Spinal cord (tissue), 10 donors: ENCODE measurements at places on chromosomes 5 and 9.
A peak's percentile ranks its signal among the peaks of the same experiment; 100 is the strongest.

DNA sequence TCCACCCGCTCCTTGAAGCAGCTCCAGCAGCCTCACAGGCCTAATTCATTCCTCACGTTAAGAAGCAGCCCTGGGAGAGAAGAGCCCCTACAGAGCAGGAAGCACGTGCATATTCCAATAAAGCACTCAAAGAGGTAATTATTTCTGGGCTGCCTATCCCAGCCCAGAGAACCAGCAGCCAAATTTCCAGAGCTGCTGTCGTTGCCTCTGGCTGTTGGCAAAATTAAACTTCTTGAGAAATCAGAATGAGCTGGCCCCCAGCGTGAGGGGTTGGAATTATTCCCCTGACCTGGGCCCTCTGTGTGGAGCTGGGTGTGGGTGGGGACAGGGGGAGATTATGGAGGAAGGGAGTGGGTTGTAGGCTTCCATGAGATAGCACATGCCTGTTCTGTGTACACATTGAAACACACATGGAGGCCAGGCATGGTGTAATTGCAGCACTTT, 86.8 kb upstream of the HSPA9 start:
- DNase-seq, result no peak

DNA sequence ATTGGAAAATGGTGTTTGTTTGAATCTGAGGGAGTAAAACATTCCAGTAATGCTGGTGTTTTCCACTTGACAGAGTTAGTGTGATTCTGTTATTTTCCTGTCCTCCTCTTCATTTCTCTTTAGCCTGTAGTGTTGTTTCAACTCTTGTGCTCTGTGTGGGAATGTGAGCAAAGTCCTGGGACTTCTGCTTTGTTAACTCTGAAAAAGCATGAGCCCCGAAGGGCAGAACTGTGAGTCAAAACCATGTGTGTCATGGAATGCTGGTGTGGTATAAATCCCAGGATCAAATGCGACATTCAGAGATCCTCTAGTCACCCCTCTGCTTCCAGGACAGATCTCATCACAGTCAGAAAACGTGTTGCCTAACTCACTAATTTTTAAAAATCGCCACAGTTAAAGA, 8.9 kb downstream of the F2R start:
- DNase-seq, result no peak

GRCh38 chr5:179217356-179217755, 127.9 kb downstream of the ADAMTS2 start:
- DNase-seq, result no peak

DNA sequence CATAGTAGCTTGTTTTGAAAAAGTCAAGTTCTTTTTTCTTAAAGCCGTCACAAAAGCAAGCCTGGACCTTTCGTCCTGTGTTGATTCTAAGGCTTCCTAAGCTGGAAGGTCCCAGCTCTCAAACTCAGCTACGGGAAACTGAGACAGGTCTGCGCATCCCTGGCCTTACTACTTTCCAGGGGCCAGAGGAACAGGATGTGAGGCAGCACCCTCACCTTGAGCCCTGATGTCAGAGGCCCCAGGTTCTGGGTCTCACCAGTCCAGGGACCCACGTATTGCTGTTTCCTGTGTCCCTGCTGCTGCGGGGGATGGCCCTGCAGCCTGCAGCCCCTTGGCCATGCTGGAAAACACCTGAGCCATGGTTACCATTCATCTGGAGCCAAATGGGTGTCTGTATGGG, 123.9 kb downstream of the COL23A1 start:
- DNase-seq, result no peak

GRCh38 chr5:176334031-176334770, 27.4 kb downstream of the KIAA1191 start:
- no peak for DNase-seq

- DNase-seq, result no peak
These were observed 31.1 kb downstream of the SLC1A3 start for GRCh38 chr5:36637516-36637915.

DNA sequence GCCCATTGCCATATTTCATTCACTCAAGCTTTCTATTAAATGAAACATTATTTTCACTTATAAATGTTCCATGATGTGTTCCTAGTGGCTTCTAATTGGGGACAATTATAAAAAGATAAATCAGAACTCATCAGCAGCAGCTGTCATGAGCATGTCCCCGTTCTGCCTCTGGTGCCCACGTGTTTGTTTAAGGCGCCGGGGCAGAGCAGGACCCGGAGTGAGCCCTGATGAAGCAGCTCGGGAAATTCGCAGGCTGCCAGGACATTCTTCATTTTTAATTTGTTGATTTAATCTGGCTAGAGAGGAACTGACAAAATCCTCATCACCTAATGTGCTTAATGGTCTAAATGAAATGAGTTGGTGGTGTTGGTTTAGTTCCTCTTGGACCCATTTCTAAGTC, 475.0 kb downstream of the CTNND2 start:
- DNase-seq, result no peak

DNA sequence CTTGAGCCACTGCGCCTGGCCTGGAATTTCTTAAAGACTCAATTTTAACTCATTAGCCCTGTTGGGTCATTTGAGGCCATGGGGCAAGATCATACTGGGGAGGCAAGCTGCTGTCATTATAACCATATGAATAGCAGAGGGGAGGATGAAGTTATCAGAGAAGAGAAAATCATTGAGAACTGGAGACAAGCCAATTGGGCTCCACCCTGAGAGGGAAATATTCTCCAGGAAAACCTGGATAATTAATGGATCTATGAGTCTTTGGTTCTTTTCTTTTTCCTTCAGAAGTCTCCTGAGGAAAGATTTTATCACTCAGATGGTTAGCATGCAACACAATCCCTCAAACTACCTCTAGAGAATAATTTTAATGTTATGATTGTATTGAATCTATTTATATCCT, 569.6 kb upstream of the TUSC1 start:
- no peak for DNase-seq

- no peak for DNase-seq
These were observed 4.7 kb downstream of the ERCC6L2 start for GRCh38 chr9:95880021-95880690.

- no peak for DNase-seq
These were observed 160.7 kb downstream of the TMEM38B start for GRCh38 chr9:105854783-105855724.

DNA sequence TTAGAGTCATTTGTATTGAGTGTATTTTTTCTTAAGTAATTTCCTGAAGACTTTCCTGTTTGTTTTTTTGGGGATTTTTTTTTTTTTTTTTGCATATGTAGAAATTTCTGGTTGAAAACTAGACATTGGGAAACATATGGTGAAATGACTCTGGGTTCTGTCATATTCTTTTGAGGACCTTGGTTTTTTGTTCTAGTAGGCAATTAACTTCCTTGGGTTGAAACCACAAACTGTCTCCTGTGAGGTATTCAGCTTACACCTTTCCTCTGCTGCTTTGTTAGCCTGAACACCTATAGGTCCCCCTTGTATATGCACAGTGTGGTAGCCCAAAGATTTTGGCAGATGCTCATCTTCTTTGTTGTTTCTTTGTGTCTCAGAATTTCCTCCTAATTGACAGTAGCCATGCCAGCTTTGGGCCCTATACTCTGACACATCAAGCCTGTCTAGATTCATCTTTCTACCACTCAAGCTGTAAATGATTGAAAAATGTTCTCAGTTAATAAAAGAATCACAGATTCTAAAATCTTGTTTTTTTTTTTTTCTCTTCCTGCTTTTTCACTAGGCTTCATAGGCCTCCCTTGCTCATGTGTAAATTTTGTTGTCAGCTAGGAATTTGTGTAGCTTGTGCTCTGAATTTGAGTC, 140.6 kb downstream of the COMMD10 start:
- no peak for DNase-seq

GRCh38 chr9:94553029-94553938, 1.6 kb upstream of the PCAT7 start:
- no peak for DNase-seq

DNA sequence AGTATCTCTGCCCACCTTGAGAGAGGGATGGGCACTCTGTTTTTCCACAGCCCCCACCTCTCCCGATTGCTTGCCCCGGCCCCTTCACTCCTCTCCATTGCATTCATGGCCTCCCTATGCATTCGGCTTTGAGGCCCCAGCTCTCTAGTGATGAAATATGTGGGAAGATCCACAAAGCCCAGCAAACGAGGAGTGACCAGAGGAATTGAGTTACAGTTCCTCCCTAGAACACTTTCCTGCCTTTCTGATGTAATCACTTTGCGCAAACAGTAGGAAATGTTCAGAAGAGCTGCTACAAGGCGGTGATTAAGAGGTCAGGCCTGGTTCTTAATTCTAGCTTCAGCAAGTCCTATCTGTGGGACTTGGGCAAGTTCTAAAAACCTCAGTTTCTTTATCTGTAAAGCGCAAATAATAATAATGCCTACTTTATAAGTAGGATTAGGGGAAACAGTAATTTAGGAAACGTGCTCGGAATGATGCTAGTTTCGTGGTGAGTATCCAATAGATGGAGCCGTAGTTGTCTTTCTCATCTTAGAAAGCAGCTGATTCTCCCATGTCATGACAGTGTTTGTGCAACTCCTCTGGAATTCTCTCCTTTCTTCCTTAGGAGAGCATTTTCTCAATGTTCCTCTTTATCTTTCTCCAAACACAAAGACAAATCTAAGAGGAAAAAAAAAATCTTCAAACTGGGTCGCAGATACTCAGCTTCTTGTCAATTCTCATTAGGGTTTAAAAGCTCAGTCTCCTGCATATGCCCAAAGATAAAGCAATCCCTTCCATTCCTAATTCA, 99.5 kb upstream of the MSX2 start:
- no peak for DNase-seq

- no peak for DNase-seq
These were observed 91.5 kb upstream of the EGFLAM start for GRCh38 chr5:38166832-38167231.

DNA sequence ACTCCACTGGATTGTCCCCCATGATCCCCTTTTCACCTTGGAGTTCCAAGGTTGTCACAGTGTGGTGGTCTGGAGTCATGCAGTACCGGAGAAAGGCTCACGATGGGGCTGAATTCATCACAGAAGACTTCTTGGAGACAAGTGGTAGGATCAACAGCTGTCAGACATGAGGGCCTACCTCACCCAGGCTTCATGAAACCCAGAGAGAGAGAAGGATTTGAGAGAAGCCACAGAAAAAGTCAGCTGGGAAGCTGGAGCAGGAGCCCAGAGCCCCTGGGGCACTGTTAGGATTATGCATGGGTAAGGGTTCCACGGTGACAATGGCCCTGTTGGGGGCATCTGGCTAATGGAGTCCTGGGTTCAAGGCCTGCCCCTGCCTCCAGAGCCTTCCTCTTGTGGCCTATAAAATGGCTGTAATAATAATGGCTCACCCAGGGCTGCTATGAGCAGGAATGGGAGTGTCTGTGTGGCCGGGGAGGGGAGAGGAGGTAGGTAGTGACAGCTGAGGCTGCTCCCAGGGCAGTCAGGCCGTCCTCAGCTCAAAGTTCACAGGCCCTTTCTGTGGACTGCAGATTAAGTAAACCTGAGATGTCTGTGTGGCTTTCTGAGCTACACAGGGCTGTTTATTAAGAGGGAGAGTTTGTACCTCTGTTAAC, 910 bp downstream of the TRIM14 start:
- DNase-seq, result no peak

DNA sequence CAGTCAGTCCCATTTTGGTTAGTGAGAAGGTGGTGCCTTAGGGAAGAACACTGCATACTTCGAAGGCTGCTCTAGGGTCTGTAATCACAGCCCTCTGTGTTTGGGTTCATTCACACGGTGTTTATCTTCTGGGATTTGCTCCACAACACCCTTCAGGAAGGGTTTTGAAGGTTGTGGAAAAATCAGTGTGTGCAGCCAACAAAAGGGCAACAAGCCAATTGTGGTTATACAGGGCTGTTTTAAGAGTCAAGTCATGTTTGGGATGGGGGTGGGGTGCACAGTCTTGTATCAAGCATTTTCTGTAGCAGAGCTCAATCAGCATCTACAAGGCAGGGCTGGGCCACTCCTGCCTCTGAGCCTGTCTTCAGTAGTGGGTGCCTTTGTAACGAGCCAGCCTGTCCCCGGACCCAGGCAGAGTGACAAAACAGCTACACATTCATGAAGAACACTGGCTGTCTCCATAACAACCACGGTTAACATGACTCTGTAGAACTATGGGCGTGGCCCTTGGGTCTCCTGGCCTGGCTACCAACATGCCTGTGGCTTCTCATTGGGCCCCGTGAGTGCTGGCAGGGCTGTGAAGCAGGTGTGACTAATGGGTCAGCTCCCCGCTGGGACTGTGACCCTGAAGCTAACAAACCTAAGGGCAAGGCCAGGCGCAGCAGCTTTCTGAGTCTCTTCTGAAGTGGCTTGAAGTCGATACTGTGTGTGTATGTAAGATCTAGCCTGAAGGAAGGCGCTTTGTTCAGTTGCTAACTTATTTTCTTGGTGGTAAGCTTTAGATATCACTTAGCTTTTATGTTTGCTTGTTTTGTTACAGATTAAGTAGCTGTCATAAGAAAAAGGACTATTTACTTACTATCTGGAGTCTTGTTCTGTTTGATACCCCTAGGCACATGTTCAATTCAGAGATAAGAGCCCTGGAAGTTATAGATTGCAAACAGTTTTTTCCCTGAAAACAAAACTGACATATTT, 27.9 kb upstream of the GOLM1 start:
- peak; percentile 94 for DNase-seq

DNA sequence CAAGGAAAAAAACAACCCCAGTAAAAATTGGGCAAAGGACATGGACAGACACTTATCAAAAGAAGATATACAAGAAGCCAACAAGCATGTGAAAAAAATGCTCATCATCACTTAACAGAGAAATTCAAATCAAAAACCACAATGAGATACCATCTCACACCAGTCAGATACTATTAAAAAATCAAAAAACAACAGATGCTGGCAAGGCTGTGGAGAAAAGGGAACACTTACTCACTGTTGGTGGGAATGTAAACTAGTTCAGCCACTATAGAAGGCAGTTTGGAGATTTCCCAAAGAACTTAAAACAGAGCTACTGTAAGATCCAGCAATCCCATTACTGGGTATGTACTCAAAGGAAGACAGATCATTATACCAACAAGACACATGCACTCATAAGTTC, 157.4 kb downstream of the EDIL3 start:
- DNase-seq, result no peak

- no peak for DNase-seq
These were observed at the start of gene MEIKIN for GRCh38 chr5:131945551-131946168. MEIKIN (minus strand) TSS chr5:131945663; CDS start chr5:131945505, 158 bp downstream.

DNA sequence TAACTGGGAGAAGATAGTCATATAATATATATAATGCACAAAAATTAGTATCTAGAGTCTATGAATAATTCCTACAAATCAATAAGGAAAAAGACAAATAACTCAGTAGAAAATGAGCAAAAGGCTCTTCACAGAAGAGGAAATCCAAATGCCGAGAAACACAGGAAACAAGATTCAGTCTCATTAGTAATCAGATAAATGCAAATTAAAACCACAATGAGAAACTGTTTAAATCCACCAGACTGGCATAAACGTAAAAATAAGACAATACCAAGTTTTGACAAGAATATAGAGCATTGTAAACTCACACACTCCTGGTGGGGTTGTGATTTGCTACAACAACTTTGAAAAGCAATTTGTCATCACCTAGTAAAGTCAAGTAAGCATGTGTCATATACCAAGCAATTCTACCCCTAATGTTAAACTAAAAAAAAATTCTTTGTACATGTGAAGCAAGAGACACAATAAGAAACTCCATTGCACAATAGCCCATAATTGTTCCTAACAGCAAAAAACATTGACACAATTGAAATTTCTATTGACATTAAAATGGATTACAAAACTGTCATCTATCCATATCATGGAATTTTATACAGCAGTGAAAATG, 21.0 kb upstream of the UBLCP1 start:
- DNase-seq, result no peak

- no peak for DNase-seq
These were observed 11.7 kb downstream of the DNAJB5 start for GRCh38 chr9:35001285-35001677.
